Fibroblast of skin of abdomen (primary cell): ENCODE measurements at places on chromosomes 4 and X.

DNA sequence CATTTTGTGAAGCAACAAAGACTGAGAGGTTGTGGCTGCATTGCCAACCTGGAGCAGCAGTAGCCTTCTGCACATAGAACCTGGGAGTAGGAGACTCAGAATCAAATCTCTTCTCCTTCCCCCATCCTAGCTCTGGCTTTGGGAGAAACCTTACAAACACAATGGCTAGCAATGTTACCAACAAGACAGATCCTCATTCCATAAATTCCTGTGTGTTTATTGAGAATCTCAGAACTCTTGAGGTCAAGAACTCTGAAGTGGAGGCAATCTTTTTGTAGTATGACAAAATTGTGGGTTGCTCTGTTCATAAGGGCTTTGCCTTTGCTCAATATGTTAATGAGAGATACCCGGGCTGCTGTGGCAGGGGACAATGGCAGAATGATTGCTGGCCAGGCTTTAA, 406.7 kb upstream of the SPANXN1 start:
- no peak for DNase-seq

DNA sequence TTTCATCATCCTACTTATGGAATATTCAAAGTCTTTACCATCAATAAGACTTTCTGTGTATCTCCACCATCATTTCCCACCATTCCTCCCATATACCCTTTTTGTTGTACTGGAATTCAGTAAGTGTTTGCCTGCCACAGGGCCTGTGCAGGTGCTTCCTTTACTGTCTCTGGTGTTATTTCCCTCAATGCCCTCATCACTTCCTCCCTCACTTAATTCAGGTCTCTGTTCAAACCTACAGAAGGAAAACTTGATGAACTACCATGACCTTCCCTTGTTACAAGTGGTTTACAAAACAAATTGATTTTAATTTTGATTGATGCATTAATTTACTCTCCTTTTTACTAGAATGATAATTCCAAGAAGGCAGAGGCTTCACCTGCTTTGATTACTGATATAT, 159.5 kb upstream of the FAT4 start:
- DNase-seq, result no peak

DNA sequence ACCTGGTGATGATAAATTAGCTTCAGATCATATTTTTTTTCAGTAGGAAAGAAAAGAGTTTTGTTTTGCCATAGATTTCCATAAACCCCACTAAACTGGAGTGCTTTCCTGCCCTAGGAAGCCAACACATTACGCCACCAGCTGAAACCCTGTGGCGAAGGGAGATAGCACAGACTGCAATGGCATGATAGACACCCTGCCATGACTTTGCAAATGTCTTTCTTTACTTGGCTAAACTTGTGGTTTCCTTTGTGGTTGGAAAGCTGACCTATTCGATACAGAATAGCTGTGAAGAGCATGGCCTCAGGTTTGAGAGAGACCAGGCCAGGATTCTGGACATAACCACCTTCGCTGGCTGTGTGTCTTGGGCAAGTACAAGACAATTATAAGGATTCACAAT, 19.1 kb downstream of the MFAP3L start:
- no peak for DNase-seq

DNA sequence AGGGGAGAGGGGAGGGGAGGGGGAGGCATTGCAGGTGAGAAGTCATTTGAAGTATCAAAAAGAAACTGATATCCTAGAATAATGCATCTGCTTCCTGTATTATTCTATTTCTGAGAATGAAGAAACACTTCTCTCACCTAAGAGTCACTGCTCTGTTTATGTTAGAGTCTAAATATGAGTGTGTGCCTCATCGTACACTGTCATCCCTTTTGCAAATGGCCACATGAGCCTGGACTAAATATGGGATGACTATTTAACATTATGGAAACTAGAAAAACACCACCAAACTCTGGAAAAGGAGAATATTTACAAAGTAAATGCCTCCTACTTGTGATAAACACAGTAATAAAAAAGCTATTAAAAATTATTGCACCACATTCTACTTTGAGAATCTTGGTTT, 146.4 kb upstream of the NOCT start:
- no peak for DNase-seq

GRCh38 chrX:133933316-133933715, 52.1 kb downstream of the GPC3 start:
- no peak for DNase-seq

- DNase-seq, result peak; percentile 90
Measured at GRCh38 chr4:56958111-56958517, 19.3 kb downstream of the NOA1 start.

DNA sequence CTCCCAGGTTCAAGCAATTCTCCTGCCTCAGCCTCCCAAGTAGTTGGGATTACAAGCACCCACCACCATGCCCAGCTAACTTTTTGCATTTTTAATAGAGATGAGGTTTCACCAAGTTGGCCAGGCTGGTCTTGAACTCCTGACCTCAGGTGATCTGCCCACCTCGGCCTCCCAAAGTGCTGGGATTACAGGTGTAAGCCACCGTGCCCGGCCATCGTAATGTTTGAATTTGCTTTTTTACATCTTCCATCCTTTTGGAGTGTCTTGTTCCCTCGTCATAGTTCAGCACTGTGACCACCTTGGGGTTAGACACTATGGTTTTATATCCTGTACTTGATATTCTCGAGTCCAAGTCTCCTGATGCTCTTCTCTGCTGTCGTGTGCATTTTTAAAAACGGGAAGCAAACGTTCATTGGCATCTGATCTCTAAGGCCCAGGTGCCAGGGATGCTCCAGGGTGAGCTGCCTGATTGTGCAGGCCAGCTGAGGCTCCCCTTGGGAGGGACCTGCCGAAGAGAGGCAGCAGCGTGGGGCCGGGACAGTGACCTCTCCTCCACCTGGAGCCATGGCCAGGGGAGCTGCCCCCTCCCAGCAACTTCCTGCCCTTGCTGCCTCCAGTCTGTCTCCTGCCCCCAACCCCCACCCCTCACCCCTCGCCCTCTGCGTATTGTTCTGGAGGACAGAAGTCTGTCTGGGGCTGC, 16.7 kb downstream of the DGKQ start:
- DNase-seq, result no peak

- no peak for DNase-seq
Measured at GRCh38 chr4:81019006-81019405, 11.5 kb upstream of the BMP3 start.
